ENCODE measurements at places on chromosomes 16 and 17.
A peak's percentile ranks its signal among the peaks of the same experiment; 100 is the strongest.

DNA sequence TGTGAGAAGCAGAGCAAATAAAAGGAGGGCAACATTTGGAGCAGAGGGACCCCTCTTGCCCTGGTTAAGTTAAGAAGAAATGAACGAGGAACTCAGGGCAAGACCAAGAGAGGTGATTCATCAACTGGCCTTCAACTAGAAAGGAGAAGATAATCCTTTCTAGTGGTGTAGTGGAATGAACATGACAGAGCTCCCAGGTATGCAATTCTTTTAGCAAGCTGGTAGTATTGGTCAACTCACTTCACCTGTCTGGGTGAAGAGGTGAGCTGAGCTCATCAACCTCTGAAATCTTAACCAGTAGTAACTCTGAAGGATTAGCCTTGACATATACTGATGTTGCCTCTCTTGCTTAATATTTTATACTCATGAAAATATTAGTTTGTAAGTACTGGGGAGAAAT lies 1024.7 kb upstream of the GOT2 start:
- DNase-seq = no peak

- DNase-seq = no peak
Observed at GRCh38 chr17:1830288-1830687, 483 bp downstream of the RPA1 start.

DNA sequence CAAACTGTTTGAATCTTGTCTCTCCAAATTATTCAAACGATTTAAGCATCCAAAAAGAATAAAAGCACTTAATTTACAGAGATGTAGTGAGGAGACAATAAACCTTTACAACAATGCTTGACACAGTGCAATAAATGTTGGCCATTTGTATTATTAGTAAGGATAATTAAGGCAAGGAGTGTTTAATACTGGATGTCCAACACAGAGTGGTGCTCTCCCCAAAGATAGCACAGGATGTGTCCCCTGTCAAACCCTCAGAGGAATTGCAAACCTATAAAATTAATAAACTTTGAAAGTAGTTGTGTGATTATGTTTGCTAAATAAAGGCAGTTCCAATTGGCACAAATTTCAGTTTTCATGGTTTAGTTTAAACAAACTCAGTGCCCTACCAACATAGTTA lies 253.0 kb upstream of the AXIN2 start:
- DNase-seq = no peak

DNA sequence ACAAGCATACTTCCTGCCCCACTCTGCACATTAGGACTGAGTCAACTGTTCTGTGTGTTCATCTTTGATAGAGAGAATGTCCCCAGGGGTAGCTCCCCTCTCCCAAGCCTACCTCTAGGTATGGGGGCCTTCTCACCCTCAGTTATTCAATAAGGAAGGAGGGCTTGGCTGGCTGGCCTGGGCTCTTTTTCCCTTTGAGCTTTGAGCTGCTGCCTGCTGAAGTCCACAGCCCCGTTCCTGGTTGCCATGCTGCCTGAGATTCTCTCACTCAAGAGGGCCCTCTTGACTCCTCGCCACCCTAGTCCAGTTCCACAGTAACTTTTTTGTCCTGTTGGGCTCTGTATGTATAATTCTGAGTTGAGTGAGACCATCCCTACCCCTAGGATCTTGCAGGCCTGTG lies 5.1 kb downstream of the B3GNT9 start:
- DNase-seq = no peak

GRCh38 chr17:78441271-78441971 lies 63.0 kb downstream of the PGS1 start:
- no peak for DNase-seq

DNA sequence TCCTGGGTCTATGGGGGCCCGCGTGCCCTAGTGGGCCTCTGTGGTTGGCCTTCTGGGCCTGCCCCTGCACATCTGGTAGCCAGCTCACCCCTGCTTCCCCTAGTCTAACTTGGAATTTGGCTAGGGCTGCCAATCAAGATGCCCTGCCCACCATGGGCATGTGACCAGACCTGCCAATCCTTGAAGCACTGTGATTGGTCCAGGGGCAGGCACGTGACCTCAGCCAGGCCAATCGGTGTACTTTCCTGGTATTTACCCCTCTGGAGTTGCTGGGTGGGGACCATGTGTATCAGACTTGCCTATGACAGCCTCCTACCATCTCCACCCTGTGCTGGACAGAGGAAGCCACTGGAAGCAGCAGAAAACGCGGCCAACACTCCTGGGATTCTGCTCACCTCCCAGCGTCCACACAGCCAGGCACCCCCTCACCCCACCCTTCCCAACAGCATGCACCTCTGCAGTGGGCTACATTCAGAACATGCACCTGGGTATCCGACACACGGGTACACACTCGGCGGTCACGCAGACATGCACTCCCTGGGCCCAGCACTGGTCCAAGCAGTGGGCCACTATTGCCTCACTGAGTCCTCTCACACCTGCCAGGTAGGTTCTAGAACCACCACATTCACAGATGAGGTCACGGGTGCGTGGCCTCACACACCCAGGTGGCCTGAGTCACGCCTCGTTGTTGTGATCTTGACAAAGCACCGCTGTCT lies 96.9 kb downstream of the RBFOX3 start:
- DNase-seq = no peak

DNA sequence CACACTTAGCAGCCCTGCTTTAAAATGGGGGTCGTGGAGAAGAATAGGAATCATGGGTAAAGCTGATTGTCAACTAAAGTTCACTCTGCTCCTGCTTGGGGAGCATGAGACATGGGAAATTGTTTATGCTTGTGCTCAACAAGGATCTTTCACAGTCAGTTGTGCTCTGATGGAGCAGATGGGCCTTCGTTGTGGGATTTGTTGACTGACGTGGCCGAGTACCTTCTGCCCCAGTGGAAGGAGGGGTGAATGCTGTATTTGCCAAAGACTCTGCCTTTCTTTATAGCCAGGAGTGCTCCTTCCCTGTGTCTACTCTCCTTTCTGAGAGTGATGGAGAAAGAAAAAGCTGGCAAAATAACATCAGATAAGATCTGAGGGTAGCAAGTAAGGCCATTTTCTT lies 11.4 kb downstream of the ARSG start:
- DNase-seq = no peak

- no peak for DNase-seq
Observed at GRCh38 chr17:67672592-67673335, 45.0 kb upstream of the NOL11 start.

- DNase-seq = peak; percentile 80
Observed at GRCh38 chr17:82863941-82864712, 24.3 kb upstream of the ZNF750 start.

- no peak for DNase-seq
Observed at GRCh38 chr16:65119901-65120401, 1.9 kb downstream of the CDH11 start.

GRCh38 chr17:16398270-16399267 lies 16.8 kb upstream of the TRPV2 start:
- no peak for DNase-seq

DNA sequence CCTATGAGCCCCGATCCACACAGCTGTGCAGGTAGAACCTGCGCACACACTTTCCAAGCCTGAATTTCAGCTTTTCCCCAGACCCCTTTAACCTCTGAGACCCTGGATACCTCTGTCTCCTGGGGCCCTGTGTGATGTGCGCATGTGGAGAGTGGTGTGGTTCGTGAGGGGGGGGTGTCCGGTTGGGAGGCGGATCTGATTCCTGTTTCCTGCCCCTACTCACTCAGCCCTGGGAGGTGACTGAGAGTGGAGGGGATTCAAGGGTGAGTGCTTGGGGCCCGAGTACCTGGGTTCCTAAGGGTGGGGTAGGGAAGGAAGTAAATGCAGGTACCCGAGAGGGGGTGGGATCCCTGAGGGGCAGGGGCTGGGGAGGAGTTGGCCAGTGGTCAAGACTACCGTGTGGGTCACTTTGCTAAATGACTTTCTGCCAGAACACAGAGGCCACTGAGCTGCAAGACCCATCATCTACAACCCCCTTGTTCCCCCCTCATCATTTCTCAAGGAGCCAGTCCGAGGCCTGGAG lies 621 bp downstream of the ARHGEF15 start:
- no peak for DNase-seq

DNA sequence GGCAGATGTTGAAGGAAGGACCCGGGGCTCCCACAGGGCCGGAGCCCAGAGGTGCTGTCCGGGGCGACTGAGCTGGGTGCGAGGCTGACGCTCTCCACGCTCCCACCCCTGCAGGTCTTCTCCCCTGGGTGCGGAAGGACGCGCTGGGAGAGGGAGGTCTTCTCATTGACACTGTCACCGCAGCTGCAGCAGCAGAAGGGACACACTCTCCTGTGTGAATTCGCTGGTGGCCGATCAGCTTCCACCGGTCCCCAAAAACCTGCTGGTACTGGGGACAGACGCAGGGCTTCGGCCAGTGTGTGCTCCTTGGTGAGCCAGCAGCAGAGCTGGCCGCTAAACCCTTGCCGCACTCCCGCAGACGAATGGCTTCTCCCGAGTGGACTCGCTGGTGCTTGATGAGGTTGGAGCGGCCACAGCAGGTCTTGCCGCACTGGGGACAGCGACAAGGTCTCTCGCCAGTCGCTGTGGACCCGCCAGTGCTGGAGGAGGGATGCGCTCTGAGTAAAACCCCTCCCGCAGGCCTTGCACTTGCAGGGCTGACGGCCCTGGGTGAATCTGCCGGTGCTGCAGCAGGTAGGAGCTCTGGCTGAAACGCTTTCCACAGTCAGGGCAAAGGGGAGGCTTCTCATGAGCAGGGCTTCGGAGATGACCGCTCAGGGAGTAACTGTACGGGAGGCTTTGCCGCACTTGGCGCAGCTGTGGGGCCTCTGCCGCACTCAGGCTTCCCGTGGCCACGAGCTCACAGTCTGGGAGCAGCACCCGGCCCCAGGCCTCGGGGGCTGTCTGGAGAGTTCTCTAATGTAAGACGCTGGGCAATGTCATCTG lies 6.2 kb downstream of the ZNF843 start:
- no peak for DNase-seq

- DNase-seq = no peak
Observed at GRCh38 chr17:5123343-5124124, 7.7 kb downstream of the USP6 start.

DNA sequence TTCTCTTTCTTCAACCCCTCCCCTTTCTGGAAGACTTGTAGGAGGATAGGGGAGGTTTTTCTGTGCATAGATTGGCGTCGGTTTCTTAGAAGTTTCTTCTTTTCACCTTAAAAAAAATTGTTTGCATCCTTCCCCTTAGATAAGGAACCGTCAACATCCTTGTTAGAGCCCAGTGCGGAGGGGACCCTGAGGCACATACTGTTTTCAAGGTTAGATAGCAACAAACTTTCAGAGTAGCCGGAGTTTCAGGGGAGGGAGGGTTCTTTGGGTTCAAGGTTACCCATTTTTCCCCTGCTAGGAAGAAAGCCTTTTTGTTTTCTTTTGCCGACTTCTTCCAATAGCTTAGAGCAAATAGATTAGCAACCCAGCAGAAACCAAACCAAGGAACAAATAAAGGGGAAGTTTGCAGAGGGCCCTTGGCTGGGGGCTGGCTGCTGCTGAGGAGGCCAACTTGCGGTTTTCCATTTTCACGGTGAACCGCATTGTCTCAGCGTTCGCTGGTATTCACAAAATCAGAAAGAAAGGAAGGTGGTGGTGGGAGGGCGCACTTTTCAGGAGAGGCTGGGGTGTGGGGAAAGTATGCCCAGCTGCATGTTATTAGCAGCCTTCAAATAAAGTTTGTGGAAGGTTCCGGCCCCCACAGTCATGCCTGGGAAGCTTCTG lies 28.8 kb downstream of the MSI2 start:
- peak; percentile 32 for DNase-seq

- no peak for DNase-seq
Observed at GRCh38 chr17:19387921-19388521, 1.0 kb upstream of the MFAP4 start.

- DNase-seq = no peak
Observed at GRCh38 chr16:65917466-65917865, 449.0 kb upstream of the CDH5 start.

- no peak for DNase-seq
Observed at GRCh38 chr17:9258115-9259015, 237.1 kb downstream of the NTN1 start.

GRCh38 chr16:10501016-10501607 lies 79.3 kb downstream of the EMP2 start:
- DNase-seq = no peak

GRCh38 chr17:33258296-33258695 lies 34.8 kb downstream of the ASIC2 start:
- DNase-seq = no peak

DNA sequence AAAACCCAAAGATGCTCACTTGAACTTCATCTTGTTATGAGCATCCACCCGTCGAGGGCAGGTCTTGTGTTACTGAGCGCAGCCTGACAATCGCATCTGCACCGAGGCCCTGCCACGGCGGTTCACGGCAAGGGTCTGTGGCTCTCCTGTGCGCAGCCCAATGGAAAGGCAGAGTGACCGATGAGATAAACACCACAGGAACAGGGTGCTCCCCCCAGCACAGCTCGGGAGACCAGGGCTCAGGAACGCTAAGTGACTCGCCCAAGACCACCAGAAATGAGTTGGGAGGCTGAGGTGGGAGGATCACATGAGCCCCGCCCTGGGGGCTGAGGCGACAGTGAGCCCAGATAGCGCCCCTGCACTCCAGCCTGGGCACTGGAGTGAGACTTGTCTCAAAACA lies 134.7 kb downstream of the ANKRD11 start:
- DNase-seq = no peak

DNA sequence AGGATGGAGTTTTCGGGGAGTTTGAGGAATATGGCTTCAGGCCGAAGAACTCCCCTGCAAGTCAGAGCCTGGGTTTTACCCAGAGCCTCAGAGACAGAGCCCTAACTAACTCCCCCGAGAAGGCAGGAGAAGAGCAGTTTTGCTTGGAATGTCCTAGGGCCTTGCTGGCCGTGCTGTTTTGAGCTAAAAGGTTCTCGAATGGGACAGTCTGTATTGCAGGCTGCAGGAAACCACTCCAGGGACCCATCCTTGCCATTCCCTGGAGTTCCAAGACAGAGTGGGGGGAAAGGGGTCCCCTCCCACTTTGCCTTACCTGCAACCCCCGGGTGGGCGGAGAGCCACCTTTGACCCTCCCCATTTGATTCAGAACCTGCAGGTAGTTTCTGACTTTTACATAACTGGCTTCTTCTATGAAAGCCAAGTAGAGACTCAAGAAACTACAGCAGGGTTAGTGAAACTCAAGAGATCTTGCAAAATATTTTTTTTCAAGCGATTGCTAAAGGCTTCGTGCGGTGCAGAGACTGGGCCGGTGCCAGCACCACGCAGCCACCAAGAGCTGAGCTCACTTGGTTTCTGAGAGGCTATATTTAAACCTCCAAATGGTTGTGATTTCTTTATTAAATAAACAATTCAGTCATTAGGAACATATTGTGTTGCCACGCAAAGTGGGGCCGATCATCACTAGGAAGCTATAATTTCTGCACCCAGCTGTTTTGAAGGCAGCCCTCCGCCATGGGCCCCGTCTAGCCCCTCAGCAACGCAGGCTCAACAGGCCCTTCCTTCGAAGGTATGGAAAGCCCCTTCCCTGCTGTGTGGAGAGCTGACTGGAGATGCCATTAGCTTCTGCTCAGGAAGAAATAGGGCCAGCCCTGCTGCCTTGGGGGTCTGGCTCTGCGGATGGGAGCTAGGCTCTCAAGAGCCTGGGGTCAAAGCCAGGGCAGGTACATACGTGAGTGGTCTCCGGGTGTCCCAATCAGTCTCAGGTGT lies 223.0 kb downstream of the NTN1 start:
- DNase-seq = no peak
